ENCODE measurements at places on chromosomes 1 and 21. TPM values are rescaled to one million over a fixed set of nuclear protein-coding genes. Genes with fewer than 3 reads are reported as not detected.

HSD3B1 gene
- not detected for total RNA-seq

HENMT1 gene
- total RNA-seq = 5.2 TPM

SPRR2E gene
- not detected for total RNA-seq

MEGF6 gene
- 13.2 TPM for total RNA-seq

CD48 gene
- not detected for total RNA-seq

NPL gene
- total RNA-seq = 0.89 TPM

DNAI4 gene
- 0.44 TPM for total RNA-seq

C1orf53 gene
- 4.3 TPM for total RNA-seq

TAF1A gene
- total RNA-seq = 10.4 TPM

TNFSF18 gene
- not detected for total RNA-seq

LRRN2 gene
- total RNA-seq = 20.0 TPM

HSD3B2 gene
- total RNA-seq = not detected

BCAR3 gene
- 64.7 TPM for total RNA-seq

TRIM17 gene
- not detected for total RNA-seq

ARHGEF10L gene
- 4.8 TPM for total RNA-seq

DNAH14 gene
- total RNA-seq = 14.3 TPM

PROK1 gene
- total RNA-seq = not detected

HSPA6 gene
- 2.4 TPM for total RNA-seq

SPOCD1 gene
- 5.3 TPM for total RNA-seq

SLC19A2 gene
- 8.7 TPM for total RNA-seq

LCE1C gene
- total RNA-seq = not detected

EXO1 gene
- 22.6 TPM for total RNA-seq

NBPF11 gene
- total RNA-seq = 4.7 TPM

PTGER3 gene
- total RNA-seq = not detected

NGF gene
- total RNA-seq = 3.4 TPM

NPPA gene
- not detected for total RNA-seq

BCL2L15 gene
- 0.59 TPM for total RNA-seq

LRRC38 gene
- not detected for total RNA-seq

OR2AK2 gene
- not detected for total RNA-seq

CR1L gene
- not detected for total RNA-seq

CCDC181 gene
- total RNA-seq = 0.10 TPM

JAM2 gene
- not detected for total RNA-seq

SLC5A3 gene
- total RNA-seq = 3.9 TPM

WNT4 gene
- total RNA-seq = 0.17 TPM

PGBD5 gene
- total RNA-seq = 0.68 TPM

NUAK2 gene
- 35.2 TPM for total RNA-seq

SPATA45 gene
- not detected for total RNA-seq

CELF3 gene
- total RNA-seq = not detected

PDE9A gene
- total RNA-seq = 1.1 TPM

UTP25 gene
- 11.4 TPM for total RNA-seq

FASLG gene
- not detected for total RNA-seq

PKLR gene
- not detected for total RNA-seq

CFAP107 gene
- total RNA-seq = not detected

NPHS2 gene
- total RNA-seq = not detected

BACE2 gene
- 21.6 TPM for total RNA-seq

FCRL4 gene
- total RNA-seq = not detected

AGTRAP gene
- 102 TPM for total RNA-seq

All from A549 treated with CORT108297 at 1 μM for 4 hours (cell line).